ENCODE measurements at places on chromosomes 16 and 17.

DNA sequence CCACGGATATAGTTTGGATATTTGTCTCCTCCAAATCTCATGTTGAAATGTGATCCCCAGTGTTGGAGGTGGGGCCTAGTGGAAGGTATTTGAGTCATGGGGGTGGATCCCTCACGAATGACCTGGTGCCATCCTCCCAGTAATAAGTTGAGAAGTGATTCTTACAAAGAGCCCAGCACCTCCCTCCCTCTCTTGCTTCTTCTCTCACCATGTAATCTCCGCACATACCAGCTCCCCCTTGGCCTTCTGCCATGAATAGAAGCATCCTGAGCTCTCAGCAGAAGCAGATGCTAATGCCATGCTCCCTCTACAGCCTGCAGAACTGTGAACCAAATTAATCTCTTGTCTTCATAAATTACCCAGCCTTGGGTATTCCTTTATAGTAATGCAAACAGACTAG, 41.9 kb upstream of the RBBP6 start:
- peak; percentile 46 for DNase-seq

- DNase-seq: no peak
Measured at GRCh38 chr16:12515746-12516145, 287.9 kb downstream of the CPPED1 start.

DNA sequence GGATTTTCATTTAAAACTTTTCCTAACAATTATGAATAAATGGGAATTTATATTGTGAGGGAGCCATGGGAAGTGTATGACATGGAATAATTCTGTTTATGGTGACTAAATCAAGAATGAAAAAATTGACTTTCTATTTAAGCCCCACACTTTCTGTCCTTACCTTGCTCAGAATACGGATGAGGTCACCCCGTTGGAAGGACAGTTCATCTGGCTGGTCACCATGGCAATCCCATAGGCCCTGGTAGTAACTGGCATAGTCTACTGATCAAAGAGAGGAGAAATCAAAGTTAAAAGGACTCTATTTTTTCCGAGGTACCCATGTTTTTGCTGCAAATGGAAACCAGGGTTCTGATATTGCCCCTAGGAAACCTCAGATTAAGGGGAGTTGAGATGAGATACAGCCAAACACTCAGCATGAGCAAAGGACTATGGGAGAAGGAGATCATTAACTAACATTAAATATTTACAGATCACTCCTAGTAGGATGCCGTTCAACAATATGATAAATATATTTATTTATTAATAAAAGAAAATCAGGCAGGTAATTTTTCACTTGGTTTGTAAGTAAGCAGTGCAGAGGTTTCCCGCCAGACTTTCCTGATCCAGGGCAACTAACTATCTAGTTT, 54.9 kb downstream of the SNX11 start:
- no peak for DNase-seq

DNA sequence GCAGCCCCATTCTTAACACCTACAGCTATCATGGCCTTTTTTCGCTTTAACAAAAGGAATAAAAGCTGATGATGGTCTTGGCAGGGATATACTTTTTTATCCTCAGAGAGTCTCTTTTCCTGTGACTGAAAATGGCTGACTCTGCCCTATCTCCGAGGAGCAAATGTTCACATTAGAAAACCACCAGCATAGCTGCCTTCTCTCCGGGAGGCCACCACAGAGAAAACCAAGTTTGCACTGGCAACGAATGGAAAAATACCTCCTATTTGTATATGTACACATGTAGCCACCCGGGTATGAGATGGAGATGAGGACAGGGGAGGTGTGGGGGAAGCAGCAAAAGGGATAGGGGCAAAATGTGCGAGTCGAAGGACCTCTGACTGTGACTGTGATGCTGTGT, 88.2 kb downstream of the STX8 start:
- no peak for DNase-seq

DNA sequence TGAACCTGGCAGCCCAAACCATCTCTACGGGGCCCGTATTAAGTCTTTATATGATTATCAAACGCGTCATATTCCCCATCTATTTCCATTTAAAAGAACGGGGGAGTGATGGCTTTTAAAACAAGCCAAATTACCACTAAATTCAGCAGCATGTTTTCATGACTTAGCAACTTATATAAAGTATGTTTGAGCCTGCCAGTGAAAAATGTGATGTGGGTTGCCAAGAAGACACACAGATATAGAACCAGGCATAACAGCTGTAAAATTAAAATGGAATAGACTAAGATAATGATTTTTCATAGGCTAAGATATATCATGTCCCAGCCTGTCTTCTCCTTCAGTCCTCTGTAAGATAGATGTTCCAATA, 44.8 kb upstream of the HSBP1 start:
- no peak for DNase-seq

DNA sequence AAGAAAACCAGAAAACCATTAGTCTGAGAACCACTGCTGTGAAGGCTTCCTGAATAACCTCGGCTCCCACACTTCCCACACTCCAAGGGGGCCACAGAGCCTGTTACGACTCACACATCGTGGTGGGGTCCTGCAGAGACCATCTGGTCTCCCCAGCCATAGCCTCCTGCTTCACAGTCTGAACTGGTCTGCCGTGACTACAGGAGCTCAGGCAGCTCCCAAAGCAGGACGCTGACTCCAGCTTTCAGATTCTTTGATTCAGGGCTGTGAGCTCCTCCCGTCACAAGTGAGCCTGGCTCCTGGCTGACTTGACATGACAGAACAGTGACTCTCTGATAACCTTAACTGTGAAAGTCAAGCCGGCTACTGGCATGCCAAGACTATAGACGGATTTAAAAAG, 37.8 kb downstream of the CYB5D2 start:
- no peak for DNase-seq

- DNase-seq: no peak
Measured at GRCh38 chr16:30397056-30397455, 1.8 kb downstream of the ZNF48 start.

GRCh38 chr16:3015865-3016521, 2.0 kb downstream of the CLDN6 start:
- DNase-seq: no peak
